ENCODE measurements at places on chromosomes 11 and 22. TPM values are rescaled to one million over a fixed set of nuclear protein-coding genes. Genes with fewer than 3 reads are reported as not detected.

GRCh38 chr22:42939941-42940653 is 74.9 kb downstream of the PACSIN2 start:
- no peak for DNase-seq

The PPP2R1B gene
- polyA plus RNA-seq = 30.6 TPM

DNA sequence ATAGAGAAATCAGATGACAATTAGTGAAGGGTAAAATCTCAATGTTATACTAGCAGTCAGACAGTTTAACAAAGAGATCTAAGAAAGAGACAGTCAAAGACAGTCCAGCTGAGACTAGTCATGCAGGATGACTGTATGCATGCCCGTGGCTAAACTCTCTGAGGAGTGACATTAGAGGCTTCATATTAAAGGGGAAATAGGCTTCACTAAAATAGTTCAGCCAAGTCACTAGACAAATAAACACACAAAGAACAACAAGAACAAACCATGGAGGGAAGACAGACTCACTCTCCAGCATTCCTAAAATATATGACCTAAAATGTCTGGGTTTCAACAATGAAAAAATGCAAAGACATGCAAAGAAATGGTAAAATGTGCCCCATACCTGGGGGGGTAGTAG is 18.6 kb upstream of the APLNR start:
- DNase-seq = no peak

The HYLS1 gene
- polyA plus RNA-seq = 11.4 TPM

DNA sequence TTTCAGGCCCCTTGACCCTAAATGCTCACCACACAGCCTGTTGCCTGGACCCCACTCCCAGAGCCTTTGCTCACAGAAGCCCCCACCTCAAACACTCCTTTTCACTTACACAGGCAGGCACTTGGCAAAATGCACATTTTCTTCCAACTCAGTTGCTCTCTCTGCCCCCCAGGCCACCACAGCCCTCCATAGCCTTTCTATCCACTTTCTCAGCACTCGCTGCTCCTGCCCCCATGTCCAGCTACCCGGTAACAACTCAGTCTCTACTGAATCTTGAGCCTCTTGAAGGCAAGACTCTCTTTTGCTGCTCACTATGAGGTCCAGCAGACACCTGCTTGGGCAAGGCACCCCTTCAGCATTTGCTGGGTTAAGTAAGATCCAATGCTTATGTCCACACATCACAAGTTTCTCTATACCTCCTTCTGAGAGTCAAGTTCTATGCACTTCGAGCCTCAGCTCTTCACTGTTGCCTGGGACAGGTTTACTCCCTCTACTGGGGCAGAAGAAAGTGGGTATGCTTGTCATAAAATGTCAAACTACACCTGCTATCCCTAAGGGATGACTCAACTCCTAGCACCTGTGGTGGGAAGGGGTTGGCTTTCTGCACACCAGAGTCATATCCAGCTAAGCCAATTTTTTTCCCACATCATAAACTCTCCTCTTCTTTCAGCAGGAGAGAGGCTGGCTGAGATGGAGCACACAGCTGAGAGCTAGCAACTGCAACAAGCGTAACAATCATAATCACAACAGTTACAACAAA is 36.9 kb downstream of the MORC2 start:
- no peak for DNase-seq

DNA sequence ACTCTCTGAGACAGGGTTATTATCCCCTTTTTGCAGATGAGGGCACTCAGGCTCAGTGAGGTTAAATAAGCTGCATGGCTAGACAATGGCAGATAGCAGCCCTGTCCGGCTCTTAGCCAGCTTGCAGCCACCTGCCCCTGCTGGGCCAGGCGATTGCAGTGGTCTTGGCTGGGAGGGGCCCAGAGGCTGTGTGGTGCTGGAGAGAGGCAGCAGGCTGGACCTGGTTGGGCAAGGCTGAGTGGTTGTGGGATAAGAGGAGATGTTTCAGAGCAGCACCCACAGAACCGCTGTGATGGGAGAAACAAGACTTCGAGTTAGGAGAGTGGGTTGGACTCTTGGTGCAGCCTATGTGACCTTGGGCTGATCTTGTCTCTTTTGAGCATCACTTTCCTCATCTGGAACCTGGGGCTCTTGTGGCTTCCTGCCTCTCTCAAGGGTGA is 25.5 kb downstream of the PTPRJ start:
- no peak for DNase-seq

All from renal pelvis (tissue), 12 donors.